Stimulated activated CD4-positive, alpha-beta T cell treated with anti-CD3 and anti-CD28 coated beads, Interleukin-15, amount 100 ng/mL, for 1 hour (primary cell): ENCODE measurements at places on chromosomes 4 and X.

GRCh38 chr4:84237008-84237407, 262.1 kb downstream of the NKX6-1 start:
- no peak for DNase-seq

DNA sequence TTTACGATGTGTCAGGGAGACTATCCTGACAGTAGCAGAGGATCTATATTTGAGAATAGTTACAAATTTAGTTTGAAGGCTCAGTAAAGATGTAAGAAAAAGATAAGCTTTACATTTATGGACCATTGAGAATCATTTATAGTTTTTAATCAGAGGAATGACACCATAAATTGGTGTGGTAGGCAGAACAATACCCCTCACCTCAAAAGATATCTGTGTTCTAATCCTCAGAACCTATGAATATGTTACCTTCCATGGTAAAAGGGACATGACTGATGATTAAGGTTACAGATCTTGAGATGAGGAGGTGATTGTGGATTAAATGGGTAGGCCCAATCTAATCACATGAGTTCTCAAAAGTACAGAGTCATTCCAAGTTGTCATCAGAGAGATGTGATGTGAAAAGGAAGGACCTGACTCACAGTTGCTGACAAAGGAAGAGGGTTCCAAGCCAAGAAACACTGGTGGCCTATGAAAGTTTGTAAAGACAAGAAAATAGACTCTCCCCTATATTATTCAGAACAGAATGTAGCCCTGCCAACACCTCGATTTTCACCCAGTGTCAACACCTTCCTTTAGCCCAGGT, 27.0 kb downstream of the EREG start:
- no peak for DNase-seq

DNA sequence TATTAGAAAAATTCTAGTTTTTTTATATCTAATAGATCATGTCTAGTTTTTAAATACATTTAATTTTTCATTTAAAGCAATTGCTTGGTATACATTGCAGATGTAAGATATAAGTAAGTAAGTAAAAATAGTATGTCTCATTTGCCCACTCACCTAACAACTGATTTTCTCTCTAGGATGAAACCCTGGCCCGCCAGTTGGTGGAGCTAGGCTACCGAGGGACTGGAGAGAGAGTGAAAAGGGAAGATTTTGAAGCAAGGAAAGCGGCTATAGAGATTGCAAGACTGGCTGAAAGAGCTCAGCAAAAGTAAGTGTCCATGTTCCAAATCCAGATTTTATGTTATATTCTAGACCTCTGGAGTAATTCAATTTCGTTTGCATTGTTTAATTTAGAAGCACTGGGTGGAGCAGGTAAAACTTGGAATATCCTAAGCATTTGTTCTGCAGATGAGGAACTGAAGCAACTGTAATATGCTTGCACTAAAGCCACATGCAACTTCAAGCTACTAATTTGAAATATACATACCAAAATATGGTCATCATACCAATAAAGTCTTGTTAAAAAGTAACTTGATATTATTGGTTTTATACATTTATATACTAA, 27.1 kb downstream of the CFAP299 start:
- no peak for DNase-seq

DNA sequence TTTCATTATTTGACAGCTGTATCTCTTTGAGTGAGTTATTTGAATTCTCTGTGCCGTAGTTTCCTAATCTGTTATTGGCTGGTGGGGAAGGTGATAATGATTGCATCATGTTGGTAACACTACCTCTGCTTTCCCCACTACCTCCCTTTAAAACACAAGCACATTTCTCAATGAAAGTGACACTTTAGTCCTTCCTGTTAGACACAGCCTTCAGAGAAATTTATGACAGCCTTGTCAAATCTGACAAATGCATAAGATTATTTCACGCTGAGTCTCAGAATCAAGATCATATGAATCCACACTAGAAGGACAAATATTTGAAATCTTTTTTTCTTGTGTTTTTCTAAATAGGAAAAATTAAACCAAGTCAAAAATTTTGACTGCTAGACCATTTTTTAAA, 896.1 kb downstream of the CENPC start:
- no peak for DNase-seq

DNA sequence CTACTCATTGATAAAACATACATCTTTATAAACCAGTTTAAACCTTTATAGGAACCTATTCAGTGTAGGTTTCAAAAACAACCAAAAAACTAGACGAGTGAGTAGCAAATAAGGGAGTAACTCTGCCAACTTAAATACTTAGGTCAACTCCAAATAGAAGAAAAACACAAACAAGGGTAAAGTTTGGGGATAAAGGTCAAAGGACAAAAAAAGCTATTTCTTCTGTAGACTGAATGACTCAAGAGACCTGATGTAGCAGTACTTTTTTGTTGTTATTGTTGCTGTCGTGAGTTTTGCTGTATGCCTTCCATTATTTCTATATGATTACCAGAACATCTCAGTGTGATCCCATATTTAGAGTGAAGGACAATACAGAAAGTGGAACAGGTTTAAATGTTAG, 199.3 kb downstream of the SPOCK3 start:
- DNase-seq = no peak

DNA sequence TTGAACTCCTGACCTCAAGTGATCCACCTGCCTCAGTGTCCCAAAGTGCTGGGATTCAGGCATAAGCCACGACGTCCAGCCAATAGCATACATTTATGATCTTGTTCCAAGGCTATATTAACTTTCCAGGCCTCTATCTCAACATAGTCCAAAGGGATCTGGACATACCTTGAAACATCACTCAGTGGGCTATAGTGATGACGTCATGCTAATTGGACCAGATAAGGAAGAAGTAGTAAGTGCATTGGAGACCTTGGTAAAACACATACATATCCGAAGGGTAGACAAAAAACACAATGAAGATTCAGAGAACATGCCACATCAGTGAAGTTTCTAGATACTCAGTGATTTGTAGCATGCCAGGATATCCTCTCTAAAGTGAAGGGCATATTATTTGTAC, 37.4 kb upstream of the USP26 start:
- DNase-seq = no peak

- DNase-seq = no peak
Observed at GRCh38 chrX:134782796-134783195, 124.5 kb upstream of the PLAC1 start.

GRCh38 chrX:78092296-78092695, 11.8 kb upstream of the PGK1 start:
- no peak for DNase-seq

DNA sequence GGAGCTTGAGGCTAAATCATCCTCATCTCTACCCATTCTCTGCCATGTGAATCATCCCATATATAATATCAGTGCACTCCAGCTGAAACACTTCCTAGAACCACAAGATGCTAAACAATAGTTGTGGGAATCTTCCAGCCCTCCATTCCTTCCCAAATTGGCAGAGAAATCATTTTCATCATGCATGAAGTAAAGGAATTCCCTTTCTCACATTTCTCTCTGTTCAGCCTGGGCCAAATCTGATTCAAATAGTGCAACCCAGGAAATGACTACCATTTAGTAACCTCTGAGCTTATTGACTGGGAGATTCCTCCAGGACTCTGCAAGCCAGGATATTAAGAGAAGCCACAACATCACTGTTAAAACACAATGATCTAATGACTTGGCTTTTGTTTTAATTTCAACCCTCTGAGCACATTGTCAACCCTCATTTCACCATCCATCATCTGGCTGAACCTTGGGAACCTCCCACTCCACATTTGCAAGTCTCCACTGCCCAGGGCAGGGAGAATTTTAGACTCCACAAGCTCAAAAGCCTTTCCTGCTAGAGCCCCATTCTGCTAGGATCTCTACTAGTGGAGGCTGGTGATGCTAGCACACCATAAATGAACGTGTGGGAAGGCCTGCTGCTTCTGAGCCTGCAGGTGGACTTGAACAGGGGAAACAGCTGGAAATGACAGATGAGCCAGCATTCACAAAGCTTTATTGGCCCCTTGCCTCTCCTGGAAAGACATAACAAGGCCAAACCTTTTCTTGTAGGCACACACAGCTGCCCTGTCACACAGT, 133.9 kb downstream of the TET2 start:
- DNase-seq = no peak

DNA sequence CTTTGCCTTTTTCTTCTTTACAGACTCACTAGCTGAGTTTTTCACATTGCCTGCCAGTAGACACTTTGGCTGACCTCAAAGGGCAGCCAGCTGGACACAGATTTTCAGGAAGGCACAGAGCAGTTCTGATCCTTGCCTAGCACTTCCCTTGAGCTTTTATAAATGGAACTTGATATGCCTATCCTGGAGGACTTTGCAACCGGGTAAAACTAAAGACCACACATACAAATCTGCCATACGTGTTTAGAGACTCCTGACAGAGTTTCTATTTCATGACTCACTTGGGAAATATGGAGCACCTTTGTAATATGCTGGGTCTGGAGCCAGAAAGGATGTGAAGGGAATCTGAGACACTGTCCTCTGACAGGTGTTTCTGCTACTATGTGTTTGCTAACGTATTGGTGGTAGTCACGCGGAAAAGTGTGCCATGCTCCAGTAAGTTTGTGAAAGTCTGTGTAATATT, 56.7 kb upstream of the RASSF6 start:
- DNase-seq = no peak

DNA sequence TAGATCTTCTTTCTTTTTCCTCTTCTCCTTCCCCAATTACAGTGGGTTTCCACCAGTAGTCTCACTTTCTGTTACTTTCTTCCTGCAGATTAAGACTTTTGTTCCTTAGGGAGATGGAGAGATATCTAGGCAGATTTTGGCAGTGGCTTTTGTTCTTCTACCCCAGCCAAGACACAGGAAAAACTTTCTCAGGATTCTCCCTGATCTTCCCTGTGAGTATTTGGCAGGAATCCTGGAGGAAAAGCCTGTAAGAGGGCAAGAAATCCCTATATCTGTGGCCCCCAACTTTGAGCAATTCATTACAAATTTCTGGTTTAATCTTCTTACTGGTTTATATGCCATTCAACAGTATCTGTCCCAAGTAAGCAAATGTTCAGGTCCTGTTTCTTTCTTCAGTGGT, 21.9 kb downstream of the SLC9A7 start:
- DNase-seq = no peak

GRCh38 chr4:183714626-183715025, 55.5 kb downstream of the TRAPPC11 start:
- no peak for DNase-seq

- no peak for DNase-seq
Observed at GRCh38 chr4:89586318-89586717, 250.6 kb downstream of the SNCA start.

- no peak for DNase-seq
Observed at GRCh38 chr4:124863040-124863545, 150.6 kb upstream of the ANKRD50 start.

DNA sequence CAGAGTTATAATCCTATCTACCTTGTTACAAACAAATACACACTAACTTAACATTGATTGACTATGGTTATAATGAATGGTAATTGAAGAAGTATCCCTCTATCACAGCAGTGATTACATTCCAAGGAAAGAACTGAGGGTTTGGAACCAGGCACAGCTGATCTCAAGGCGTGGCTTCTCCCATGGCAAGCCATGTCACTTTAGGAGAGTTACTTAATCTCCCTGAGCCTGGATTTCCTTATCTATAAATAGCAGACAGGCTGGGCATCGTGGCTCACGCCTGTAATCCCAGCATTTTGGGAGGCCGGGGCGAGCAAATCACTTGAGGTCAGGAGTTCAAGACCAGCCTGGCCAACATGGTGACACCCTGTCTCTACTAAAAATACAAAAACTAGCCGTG, 25.6 kb downstream of the SORBS2 start:
- no peak for DNase-seq

DNA sequence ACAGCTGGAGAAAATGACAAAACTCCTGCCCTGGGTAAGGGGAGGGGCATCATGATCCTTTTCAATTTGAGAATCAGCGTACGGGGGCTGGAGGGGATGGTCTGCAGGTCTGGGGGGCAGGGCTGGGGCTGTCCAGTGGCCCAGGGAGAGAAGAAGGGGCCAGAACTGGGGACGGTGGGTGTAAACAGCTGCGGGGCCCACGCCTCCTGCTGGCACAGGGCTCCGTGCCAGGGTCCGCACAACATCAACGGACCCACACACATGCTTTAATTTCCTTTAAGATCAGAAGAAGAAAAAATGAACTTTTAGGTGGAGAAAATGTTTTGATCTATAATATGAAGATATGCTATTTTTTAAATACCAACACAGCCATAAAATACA, 52.1 kb downstream of the PSAPL1 start:
- DNase-seq = no peak

- DNase-seq = no peak
Observed at GRCh38 chrX:119762718-119763117, 4.3 kb downstream of the SOWAHD start.

DNA sequence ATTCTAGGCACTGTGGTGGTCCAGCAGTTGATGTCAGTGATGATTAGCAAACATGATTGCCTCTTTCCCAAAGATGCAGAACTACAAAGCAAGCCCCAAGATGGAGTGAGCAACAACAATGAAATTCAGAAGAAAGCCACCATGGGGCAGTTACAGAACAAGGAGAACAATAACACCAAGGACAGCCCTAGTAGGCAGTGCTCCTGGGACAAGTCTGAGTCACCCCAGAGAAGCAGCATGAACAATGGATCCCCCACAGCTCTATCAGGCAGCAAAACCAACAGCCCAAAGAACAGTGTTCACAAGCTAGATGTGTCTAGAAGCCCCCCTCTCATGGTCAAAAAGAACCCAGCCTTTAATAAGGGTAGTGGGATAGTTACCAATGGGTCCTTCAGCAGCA, 365.3 kb downstream of the MAPK10 start:
- no peak for DNase-seq

DNA sequence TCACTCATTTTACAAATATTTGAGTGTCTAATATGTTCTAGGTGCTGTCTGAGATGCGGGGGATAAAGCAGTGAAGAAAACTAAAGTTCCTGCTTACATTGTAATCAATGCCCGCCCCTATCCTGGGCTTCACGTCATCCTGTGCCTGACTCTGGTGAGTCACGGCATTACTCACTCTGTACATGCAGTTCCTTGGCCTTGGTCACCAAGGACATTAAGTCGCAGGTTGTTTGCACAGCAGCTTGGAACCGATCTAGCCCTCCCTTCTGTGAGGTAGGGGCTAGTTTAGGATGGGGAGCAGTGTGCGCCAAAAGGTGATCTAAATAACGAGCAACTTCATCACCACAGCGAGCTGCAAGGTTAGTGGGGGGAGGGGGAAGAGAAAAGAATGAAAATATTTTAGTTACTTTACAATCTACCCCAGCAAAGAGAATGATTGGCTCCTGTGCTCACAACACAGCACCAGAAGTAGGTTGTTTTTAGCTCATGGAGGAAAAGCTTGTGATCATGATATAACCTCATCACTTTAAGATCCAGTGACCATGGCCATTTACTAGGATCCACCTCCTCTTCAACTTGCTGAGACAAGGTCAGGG, 48.0 kb upstream of the HDAC8 start:
- no peak for DNase-seq

DNA sequence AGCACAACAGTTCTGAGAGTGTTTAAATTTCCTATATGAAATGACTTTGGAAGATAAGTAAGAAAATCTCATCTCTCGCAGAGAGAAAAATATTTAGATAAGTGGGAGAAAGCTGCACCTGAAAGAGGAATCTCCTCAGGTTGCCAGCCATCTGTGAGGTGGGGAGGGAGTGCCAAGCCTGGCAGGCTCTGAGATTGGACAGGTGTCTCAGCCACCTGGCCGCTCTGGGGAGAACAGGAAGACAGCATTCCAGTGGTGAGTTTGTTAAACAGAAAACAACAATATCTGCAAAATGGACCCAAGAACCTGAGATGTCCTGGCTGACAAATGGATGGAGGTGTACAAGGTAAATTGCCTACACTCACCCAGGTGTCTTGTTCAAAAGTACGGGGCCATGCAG, 31.3 kb downstream of the EMCN start:
- DNase-seq = no peak
